ENCODE measurements at places on chromosomes 13 and 19.

GRCh38 chr13:25059166-25059565 lies 36.8 kb upstream of the PABPC3 start:
- DNase-seq: no peak

GRCh38 chr13:50615234-50615633 lies 228.3 kb downstream of the DLEU7 start:
- no peak for DNase-seq

DNA sequence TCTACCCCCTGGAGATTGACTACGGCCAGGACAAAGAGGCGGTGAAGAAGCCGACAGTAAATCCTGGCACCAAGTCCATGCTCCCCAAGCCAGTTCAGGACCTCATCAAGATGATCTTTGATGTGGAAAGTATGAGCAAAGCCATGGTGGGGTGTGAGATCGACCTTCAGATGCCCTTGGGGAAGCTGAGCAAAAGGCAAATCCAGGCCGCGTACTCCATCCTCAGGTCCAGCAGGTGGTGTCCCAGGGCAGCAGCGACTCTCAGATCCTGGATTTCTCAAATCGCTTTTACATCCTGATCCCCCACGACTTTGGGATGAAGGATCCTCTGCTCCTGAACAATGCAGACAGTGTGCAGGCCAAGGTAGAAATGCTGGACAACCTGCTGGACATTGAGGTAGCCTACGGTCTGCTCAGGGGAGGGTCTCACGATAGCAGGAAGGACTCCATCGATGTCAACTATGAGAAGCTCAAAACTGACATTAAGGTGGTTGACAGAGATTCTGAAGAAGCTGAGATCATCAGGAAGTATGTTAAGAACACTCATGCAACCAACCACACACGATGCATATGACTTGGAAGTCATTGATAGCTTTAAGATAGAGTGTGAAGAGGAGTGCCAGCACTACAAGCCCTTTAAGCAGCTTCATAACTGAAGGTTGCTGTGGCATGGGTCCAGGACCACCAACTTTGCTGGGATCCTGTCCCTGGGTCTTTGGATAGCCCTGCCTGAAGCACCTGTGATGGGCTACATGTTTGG lies 24.0 kb upstream of the ANKRD10 start:
- DNase-seq: no peak

DNA sequence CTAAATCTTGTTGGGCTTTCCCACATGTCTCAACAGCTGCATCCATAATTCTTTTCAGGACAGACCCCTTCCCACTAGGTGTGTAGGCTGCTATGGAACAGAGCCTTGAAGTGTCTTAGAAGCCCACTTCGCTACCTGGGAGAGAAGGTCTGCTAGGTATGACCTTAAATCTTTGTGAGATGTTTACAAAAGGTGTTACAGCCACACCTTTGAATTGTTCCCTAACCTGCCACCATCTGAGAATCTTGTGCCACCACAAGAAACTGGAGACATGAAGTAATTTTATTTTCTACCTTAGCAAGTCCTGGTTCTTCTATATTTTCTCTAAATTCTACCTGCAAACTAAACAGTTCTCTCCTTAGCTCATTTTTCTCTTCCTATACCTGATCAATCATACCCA lies 67.4 kb upstream of the IL17D start:
- no peak for DNase-seq

- DNase-seq: no peak
These were observed 65.4 kb downstream of the RUBCNL start for GRCh38 chr13:46321494-46322225.

- DNase-seq: no peak
These were observed 221.5 kb upstream of the NBEA start for GRCh38 chr13:34720618-34721017.

DNA sequence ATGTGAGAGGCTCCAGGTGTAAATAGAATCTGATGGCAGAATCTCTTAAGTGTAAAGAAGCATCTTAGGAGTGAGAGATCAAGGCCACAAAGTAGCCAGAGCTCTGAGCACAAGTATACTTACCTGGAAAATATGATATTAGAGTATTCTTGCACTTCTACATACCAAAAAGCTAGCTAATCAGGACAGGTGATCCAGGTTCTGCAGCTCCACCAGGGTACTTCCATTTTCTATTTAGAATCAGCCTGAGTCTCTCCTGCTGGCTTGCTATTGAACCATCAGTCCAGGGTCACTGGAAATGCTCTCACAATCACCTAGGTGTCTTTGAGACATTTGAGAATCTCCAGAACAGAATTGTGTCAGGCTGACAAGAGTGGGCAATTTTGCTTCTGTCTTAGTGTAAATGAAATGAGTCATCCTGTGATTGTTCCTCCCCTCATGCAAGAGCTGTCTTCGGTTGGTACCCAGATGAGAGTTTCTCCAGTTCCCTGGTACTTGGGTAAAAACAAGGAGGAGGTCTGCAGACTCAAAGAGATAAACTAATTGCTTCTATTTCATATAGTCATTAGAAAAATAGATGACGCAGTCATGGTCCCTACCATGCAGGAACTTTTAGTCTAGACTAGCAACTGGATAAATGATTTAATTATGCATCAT lies 14.6 kb downstream of the ZNF254 start:
- DNase-seq: no peak

GRCh38 chr19:53908106-53908934 lies 758 bp upstream of the CACNG7 start:
- DNase-seq: no peak

DNA sequence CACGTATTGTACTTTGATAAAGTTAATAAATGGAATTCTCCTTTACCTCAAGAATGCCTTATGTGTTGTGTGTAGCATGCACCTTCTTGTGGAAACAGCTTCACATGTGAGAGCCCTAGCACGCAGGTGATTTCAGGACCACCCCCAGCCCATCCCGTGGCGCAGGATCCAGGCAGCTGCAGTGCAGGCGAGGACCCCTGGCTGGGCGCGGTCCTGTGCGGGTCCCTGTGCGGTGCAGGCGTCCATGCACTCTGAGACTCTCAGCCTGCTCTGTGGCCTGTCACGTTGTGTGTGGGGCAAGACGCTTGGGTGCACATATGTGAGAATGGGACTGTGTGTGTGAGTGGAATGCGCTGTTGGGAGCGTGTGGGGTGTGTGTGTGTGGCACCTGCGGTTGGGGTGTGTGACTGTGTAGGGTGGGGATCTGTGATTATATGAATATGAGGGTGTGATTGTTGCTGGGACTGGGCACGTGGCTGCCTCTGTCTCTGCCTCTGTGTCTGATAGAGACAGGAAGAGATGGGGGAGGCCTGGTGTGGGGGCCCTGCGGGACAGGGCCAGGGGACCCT lies 30.8 kb downstream of the WTIP start:
- no peak for DNase-seq

GRCh38 chr13:31274390-31274789 lies 74.6 kb downstream of the B3GLCT start:
- DNase-seq: no peak

Data from GM04503 (cell line).